ENCODE measurements at places on chromosomes 7 and 10.

DNA sequence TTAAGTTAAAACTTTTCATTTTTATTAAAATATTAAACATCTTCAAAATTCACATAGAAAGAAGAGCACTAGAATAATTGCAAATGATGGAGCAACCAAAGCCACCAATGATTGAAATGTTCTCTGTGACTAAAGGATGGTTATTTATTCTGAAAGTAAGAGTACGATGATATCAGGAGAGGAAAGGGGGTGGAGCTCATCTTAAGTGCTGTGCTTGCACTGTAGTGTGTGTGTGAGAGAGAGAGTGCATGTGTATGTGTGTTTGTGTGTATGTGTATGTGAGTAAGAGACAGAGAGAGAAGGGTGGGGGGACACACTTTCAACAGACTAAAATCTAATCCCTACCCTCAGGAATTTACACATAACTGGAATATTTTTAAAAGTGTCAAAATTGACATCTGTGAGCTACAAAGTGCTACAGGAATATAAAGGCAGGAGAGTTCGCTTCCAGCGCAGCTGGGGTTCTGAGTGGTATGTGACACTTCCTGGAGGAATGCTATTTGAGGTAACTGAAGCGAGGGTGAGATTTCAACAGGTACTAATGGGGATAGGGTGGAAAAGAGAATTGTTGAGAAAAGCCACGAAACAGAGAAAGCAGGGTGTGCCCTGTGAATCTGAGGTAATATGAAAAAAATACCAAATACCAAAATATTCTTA, 57.2 kb upstream of the SMNDC1 start:
- no peak for DNase-seq

DNA sequence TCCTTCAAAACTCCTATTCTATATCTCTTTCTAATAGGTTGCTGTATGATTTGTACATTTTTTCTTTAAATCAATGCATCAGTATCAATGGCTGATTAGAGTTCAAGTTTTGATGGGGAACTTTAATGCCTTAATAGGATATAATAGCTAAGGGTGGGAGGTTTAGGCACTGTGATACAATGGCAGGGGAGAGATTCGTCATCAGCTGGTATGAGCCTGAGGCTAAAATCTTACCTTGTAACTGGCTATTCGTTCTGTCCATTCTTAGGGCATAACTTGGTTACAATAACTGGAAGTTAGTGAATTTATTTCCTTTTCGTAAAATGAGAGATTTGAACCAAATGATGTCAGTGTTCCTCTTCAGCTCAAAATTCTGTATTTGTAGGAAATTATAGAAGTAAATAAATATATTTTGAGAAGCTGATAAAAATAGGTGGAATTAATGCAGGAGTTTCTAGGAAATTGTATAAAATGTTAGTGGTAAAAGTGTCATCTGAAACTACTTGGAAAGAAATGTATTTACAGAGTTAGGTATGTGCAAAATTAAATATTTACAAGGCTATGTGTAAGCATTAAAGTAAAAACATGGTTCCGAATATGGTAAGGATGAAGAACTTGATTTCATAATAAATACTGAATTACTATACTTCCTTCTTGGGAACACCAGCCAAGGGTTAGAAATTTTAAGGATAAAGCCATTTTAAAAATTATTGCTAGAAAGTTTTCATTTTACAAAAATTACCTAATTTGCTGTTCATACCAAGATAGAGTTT, 27.5 kb upstream of the NAMPT start:
- no peak for DNase-seq

- no peak for DNase-seq
These were observed 361.5 kb upstream of the LRRTM3 start for GRCh38 chr10:66564287-66564686.

DNA sequence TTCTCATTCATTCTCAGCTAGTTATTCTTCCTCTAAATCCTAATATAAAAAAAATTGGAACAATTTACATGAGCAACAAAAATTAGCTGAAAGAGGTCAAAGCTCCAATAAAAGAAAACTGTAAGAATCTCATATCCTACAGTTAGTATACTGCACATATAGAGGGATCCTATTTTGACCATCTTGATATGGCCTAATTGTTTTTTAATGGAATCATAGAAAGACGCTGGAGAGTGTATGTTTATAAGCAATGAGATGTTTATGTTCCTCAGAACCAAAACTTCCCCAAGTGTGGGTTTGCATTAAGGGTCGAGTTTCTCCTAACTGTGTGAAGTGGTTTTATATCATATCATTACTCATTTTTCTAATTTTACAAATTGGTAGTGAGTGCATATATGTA, 102.5 kb downstream of the VIM start:
- DNase-seq = no peak

DNA sequence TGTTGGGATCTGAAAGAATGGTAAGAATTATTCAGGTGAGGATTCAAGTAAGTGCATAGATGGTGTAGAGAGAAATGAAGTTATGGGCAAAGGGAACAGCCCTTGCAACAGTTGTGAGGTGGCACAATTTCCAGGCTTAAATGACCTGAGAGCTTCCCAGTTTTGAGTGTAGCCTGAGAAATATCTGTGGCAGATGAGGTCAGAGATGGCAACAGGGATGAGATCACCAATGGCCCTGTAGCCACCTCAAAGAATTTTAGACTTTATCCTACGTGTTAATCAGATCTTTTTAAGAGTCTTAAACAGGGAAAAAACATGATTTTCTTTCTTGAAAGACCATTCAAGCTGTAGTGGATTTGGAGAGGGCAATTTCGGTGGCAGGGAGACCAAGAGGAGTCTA, 1.9 kb upstream of the NRF1 start:
- no peak for DNase-seq

DNA sequence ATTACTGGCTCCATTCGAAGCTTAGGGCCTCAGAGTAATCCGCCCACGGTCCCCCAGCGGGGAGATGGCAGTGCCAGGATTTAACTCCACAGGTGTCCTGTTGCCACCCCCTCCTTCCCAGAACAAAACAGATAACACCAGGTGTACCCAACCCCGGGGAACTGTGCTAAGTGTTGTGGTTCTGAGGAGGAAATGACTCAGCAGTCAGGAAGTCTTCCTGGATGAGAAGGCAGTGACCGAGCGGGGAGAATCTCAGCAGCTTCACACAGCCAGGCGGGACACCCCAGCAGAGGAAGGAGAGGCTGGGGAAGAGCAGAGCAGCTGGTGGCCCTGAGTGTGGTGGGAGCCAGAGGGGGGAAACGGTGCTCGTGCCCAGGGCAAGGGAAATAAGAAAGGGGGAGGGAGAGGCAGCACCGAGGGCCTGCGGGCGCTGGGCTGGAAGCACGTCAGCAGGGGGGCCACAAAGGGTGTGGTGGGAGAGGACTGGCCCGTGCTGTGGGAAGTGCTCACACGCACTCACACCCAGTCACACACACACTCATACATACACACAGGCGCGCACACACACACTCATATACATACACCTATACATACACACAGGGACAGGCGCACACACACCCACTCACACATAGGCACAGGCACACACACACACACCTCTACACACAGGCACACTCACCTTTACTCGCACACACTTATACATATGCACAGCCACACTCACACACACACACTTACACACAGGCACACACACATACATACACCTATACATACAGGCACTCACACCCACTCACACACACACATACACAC, 59.8 kb upstream of the CHST15 start:
- no peak for DNase-seq

GRCh38 chr10:22058201-22058600, 54.7 kb upstream of the DNAJC1 start:
- DNase-seq = no peak

- no peak for DNase-seq
These were observed 22.9 kb downstream of the STRIP2 start for GRCh38 chr7:129457101-129457500.

DNA sequence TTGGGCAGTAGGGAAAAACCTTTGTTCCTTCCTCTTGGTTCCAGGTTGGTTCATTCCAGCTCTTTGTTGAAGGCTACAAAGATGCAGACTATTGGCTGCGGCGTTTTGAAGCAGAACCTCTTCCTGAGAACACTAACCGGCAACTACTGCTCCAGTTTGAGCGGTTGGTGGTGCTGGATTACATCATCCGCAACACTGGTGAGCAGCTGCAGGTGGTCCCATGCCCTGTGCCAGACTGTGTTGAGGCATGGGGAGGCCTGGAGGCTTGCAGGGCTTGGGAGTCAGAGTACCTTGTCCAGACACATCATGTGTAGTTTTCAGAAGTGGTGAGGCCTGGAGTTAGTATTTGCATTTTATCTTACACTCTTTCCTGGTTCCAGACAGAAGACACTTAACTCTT, 16.3 kb downstream of the PI4K2A start:
- no peak for DNase-seq

DNA sequence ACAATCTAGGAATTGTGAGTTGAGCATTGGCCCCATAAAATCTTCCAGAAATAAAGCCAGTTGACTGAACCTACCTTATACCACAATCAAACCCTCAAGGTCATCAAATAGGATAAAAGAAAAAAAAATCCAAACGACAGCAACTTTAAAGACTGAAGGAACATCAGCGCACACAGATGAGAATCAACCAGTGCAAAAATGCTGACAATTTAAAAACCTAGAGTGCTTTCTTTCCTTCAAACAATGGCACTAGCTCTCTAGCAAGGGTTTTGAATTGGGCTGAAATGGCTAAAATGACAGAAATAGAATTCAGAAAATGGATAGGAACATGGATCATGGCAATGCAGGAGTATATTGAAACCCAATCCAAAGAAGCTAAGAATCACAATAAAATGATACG, 16.1 kb upstream of the POT1 start:
- DNase-seq = no peak

GRCh38 chr7:142760071-142760642, 10.6 kb upstream of the PRSS2 start:
- DNase-seq = no peak

- no peak for DNase-seq
These were observed 1009.7 kb upstream of the CELF2 start for GRCh38 chr10:10007957-10008356.

GRCh38 chr7:155850766-155851678, 38.8 kb upstream of the SHH start:
- no peak for DNase-seq

GRCh38 chr10:61877887-61878739, 23.4 kb upstream of the ARID5B start:
- no peak for DNase-seq

- DNase-seq = no peak
These were observed 9.3 kb downstream of the CALML5 start for GRCh38 chr10:5490032-5490431.

- DNase-seq = no peak
These were observed 90.1 kb upstream of the ANKRD1 start for GRCh38 chr10:91010952-91011351.

DNA sequence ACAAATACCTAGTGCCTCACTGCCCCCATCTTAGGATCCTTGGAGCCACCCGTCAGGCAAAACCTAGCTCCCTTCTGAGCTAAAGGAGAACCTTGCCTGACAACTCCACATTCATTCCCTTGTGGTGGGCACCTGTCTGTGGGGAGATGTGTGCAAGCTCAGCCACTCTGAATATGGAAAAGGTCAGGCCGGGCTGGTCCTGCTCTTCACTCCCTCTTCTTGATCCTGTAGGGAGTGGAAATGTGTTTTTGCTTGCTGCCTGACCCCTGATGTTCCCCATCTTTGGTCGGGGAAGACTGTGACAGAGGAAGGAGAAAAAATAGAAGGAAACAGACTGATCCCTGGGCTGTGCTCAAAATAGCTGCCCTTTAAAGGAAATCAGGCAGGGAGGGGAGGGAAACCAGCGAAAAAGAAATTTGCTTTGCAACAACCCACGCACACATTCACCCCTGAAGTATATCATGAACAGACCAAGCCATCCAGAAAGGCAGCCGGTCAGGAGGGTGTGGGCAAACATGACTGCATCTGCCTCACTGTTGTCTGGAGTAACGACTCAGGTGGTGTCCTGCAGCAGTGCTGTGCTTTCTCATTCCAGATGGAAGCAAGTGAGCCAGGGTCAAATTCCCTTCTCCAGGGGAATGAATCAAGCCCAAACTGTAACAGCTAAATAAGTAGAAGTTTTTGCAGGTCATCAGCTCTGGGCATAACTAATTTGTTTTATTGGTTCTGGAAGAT, 74.0 kb downstream of the SCRN1 start:
- no peak for DNase-seq

- DNase-seq = no peak
These were observed 621.3 kb upstream of the DPP6 start for GRCh38 chr7:153430931-153431330.

- DNase-seq = no peak
These were observed 228.2 kb downstream of the PTEN start for GRCh38 chr10:88091490-88092061.

DNA sequence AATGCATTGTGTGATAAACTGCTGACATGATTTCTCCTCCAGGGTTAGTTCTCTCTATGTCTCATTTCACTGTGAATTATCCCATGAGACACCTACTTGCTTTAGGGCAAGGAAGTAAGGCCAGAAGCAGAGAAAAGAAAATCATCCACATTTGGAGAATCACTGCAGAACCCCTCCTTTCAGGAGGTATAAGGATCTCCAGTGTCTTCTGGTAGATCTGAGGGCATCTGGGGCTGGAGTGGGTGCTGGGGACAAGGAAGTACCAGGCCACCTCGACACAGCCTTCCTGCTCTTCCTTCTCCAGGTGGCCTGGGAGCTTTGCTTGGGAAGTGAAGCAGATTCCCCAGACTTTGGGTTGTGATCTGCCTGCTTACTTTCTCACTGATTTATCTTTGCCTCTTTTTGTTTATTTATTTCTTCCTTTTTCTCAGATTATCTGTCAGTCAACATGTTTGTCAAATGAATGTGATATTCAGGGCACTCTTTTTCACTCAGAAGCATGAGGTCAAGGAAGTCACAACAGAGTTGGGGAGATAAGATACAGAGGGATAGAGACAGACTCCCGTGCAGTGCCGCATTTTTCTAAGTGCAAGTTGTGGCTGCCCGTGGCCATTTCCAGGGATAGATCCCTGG, 12.4 kb upstream of the CAMK2G start:
- no peak for DNase-seq

All from HEK293T (cell line).